ENCODE measurements at places on chromosomes 12 and 14.

DNA sequence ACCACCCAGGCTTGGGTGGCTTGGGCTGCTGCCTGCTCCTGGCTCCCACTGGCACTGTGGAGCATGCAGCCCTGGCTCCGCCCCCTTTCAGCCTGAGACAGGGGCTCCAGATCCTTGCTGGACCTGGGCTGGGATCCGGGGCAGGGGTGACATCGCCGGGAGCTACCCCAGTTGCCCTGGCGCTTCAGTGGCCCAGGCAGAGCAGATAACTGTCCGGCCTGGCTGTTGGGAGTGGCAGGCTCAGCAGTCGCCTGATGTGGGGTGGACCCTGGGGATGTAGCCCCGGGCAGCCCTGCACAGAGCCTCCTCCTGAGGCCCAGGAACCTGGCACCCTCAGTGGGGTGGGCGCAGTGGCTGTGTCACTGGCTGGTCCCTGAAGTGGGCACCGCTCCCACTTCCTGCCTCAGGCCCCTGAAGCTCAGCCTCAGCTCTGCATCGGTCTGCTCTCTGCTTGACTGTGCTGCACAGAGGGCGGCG is 57.9 kb downstream of the FUT8 start:
- DNase-seq, result no peak

DNA sequence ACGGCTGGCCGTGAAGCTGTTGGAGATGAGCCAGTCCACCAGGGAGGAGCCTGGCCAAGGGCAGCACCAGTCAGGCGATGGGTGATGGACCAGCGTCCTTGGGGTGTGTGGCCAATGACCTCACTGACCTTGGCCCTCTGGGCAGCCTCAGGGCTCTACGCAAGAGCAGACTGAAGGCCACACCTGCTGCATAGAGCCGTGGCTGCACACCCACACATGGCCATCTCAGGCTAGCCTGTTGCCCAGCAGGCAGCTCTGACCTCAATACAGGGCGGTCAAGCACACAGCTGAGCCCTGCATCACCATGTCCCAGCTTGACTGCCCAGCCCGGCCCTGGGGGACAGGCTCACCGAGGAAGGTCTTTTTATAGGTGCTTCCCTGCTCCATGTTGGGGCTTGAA is 19.2 kb downstream of the PLEK2 start:
- DNase-seq, result no peak

- DNase-seq, result no peak
Measured at GRCh38 chr14:103111232-103111868, 11.9 kb upstream of the TNFAIP2 start.

DNA sequence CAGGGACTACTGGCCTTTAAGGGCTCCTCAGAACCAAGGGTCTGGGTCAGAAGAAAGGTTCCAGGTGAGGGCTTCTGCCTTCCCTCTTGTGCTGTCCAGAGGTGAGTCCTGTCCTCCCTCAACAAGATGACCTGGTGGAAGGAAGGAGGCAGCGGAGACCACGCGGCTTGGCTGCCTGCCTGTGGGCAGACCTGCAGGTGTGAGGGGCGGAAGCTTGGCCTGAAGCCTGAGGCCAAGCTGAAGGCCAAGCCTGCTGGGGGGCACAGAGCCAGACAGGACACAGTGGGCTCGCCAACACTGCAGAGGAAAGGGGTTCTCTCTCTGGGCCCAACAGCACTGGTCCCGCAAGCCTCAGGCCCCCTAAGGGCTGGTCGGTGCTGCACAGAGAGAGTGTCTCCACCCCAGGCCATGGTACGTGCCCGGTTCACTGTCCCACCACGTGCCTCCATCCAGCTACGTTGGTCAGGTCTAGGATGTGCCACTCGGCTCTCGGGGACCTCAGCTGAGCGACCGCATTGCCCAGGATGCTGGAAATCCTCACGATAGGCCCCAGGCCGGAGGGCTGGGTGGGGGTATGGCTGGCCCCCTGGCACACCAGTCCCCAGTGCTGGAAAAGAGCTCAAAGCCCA is 170.0 kb upstream of the PRMT8 start:
- DNase-seq, result no peak

DNA sequence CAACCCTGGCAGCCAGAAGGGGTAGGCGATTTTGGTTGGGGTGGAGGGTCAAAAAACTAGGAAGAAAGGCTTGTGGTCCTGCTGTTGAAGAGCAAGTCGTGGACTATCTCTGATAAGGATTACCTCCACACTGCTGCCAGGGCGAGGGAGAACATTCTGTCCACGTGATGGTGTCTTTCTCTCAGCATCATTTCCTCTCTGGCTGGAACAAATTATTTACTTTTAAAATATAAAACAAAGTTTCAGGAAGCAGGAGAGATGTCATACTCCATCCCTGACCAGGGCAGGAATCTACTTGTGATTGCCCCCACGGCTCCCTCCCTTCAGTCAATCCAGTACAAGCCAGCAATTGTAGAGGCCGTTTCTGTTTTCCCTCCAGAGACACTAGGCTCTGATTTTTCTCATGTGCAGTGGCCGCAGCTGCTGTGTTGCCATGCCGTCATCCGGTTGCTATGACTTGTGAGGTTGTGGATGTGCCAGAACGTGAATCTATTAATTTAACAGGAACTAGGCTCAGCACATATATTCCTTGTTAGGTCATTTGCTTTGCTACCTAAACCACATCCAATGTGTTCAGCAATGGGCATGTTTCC is 61.5 kb upstream of the PTGR2 start:
- DNase-seq, result no peak
